Right forelimb (tissue), 1 donor: ENCODE measurements at places on chromosomes 16 and 17.

- DNase-seq: no peak
These were observed 97.9 kb downstream of the FOXL1 start for GRCh38 chr16:86676254-86676670.

GRCh38 chr17:42850954-42851353, at the start of gene AOC3:
Gene AOC3, plus strand, starts transcription at chr17:42851199. Its CDS starts 145 bp downstream, at chr17:42851344.
- no peak for DNase-seq

DNA sequence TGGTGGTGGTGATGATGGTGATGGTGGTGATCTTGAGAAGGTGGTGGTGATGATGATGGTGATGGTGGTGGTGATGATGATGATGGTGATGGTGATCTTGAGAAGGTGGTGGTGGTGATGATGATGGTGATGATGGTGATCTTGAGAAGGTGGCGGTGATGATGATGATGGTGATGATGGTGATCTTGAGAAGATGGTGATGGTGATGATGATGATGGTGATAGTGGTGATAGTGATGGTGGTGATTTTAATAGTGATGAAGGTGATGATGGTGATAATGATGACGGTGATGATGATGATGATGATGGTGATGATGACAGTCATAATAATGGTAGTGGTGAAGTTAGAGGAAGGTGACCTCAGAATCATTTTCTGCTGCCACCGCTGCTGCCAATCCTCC, 75.1 kb downstream of the MYH13 start:
- no peak for DNase-seq

DNA sequence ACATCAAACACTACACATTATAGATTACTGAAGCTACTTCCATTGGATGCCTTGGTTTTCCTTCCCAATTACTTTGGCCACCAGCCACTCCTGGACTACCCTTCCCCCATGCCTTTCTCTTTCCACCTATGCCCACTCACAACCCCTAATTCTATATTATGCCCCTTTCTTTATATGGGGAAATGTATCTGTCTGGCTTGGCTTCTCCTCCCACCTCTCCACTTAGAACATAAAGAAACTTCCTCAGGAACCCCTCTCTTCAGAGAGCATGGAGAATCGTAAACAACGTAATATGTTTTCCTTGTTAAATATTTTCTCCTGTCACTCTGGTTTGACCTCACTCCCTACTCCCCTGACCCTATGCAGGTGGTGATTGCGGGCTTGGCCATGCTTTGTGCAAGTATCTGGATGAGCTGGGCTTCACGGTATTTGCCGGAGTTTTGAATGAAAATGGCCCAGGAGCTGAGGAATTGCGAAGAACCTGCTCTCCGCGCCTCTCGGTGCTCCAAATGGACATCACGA, 32.8 kb downstream of the HSD17B2 start:
- no peak for DNase-seq

- no peak for DNase-seq
These were observed 164.0 kb downstream of the MAP2K6 start for GRCh38 chr17:69578385-69578936.

GRCh38 chr16:90072442-90073105, 4.6 kb downstream of the PRDM7 start:
- DNase-seq: no peak

GRCh38 chr16:16890964-16891363, 512.0 kb downstream of the NPIPA7 start:
- no peak for DNase-seq
